ENCODE measurements at places on chromosomes 7 and 10.

GRCh38 chr10:22854935-22855421, 72.9 kb upstream of the ARMC3 start:
- no peak for DNase-seq

DNA sequence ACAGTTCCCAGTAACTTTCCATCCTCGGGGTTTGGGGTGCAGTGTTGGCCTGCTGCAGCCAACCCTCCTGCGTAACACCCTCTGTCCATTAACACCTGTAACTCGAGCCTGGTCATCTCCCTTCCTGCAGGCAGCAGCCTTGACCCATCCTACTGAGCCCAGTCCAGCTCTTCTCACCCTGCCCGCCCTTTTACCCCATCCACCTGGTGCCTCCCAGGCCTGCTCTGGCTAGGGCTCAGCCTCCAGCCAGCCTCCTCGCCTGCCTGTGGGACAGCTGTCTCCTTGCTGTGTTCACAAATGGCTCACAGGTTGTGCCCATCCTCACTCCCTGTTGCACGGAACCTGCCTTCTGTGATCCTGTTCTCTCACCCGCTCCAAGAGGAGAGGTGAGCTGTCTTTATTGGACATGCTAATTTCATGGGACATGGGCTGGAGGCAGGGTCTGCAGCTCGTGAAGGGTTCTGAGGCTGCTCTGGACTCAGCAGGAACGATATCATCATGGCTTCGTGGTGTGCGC, 277.2 kb upstream of the TCERG1L start:
- no peak for DNase-seq

- no peak for DNase-seq
Observed at GRCh38 chr7:90836937-90837336, 240.8 kb downstream of the CDK14 start.

DNA sequence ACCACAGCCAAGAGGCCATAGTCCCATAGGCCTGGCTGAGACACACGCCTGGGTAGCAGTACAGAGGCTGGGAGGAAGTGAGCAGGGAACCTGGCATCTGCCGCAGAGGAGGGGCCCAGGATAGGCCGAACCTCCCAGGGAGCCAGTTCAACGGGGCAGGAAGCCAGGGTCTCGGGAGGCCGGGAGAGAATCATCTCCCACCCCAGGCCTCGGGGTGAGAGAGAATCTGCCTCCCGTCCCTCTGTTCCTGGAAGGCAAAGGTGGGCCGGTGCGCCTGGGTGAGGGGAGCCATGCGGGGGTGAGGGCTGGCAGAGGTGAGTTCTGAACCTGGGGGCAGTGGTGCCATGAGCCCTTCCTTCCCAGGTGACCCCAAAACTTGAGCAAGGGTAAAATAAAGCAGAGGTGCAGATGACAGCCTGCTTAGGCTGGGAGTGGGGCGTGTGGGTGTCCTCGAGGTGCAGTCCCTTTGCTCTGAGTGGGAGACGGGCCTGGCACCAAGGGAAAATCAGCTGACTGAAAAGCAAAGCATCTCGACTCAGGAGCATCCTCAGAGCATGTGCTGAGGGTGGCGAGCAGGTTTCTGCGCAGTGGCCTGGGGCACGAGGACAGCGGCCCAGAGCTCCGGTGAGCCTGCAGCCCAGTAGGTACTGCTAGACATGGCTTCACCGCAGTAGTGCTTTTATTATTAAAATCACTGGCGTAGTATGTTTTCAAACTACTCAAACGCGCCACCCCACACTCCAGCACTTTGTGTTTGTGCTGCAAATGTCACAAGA, 15.5 kb downstream of the AGAP3 start:
- DNase-seq: no peak

GRCh38 chr10:5746197-5746596, 61.6 kb downstream of the TASOR2 start:
- DNase-seq: no peak

DNA sequence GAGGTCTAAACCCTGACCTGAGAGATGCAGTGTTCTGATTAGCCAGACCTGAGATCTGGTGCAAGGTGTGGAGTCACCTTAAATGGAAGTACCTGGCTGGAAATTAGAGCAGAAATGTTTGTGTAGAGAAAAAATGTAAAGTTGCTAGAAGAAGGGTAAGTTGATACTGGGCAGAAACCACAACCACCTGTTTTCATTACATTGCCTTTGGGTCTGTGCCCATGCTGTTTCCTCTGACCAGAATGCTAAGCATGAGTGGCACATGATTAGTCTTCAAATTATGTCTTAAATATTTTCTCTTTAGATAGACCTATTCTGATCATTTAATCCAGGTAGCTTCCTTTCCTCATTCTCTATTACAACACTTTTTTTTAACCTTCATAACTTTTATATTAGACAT, 69.0 kb downstream of the CASD1 start:
- DNase-seq: no peak

GRCh38 chr10:72020914-72021809, 57.0 kb downstream of the CHST3 start:
- DNase-seq: no peak

GRCh38 chr10:63866747-63867140, 345.5 kb downstream of the REEP3 start:
- DNase-seq: no peak

DNA sequence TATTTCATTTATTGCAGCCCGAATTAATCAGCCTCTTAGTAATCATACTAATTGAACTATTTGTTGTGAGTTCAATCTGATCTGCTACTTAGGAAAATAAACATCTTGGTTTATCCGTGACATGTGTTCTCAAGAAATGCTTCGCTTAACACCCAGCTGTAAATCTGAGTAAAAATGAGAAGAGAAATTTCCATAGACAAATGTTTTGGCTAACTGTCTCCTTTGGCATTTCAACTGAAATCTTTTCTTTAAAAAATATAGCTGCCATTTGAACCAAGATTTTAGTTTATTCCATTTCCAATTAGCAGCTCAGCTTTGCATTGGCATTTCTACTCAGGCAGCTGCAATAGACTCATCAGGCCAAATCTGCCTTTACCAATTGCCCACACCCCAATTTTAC, 180.5 kb upstream of the PTER start:
- DNase-seq: no peak

- no peak for DNase-seq
Observed at GRCh38 chr10:114387784-114388183, 16.5 kb downstream of the AFAP1L2 start.

- no peak for DNase-seq
Observed at GRCh38 chr10:17816199-17816598, 7.1 kb downstream of the MRC1 start.

- no peak for DNase-seq
Observed at GRCh38 chr7:41731493-41732435, 28.9 kb upstream of the INHBA start.

DNA sequence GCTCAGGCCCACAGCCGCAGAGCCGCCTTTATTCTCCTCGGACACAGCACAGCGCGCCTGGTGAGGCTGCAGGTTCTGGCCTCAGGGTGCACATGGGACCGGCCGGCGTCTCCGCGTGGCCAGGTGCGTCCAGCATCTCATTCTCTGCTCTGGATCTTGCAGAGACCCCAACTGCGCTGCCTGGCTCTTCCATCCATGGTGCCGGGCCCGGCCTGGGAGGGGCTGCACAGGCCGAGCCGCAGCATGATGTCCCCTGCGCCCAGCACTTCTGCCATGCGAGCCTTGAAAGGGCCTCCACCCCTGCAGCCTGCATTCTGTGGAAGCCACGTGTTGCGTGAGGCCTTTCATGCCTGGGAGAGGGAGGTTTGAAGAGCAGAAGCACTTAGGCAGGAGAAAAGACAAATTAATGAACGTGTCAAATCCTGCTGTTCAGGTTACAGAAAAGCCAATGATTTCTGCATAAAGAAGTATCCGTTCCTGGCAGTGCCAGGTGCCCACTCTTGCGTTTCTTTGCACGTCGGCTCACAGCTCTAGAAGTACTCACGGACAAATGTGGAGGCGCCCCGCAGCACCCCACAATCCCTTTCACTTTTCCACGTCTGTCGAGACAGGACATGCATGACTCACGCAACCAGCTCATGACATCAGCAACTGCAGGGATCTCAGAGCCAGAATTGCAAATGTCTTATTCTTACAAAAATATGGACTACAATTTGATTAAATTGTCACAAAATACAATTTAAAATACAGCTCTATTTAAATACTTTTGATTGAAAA, 571.4 kb downstream of the DNAJB6 start:
- no peak for DNase-seq

- DNase-seq: no peak
Observed at GRCh38 chr7:158811461-158811860, 17.8 kb downstream of the ESYT2 start.

DNA sequence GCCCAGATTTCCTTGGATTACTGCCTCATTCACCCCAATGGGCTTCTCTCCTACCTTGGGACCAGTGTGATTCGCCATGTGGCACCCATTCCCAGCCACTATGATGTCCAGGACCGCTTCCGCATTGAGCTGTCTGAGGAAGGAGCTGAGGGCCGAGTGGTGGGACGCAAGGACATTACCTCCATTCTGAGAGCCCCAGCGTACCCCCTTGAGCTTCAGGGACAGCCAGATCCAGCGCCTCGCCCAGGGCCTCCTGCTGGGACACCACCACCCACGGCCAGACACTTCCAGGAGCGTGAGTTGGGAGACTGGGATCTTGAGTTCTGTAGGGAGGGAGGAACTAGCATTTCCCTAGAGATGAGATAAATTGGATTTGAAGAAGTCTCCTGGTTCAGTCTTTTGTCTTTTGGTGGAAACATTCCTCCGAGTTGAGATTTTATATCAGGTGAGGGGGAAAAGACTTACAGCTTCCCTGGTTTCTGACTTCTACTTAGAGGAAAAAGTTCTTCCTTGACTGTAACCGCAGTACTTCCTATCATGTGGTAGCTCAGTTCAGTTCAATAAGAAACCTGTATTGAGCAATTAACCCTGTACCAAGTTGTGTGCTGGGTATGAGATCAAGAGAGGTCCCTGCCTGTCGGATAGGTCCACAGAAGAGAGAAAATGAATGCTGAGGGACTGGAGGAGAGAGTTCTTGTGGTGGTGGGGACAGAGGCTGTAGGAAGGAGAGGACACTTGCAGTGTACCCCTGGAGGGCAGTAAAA, 1.3 kb downstream of the MOSPD3 start:
- no peak for DNase-seq

DNA sequence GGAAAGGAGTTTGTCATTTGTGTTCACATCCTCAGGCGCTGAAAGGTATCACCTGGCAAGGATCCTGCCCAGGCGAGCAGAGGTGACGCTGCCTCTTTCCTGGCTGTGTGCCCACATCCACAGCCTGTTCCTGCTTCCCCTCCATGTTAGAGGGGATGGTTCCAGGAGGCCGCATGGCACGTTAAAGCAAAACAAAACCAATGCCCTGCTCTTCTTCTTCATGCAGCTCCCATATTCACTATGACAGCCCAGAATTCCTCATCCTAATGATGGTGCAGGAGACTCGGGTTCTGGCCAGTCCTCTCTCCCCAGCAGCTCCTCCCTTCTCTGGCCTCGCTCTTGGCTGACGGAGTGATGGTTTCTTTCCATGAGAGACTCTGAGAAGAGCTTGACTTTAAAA, 678.5 kb upstream of the ANKRD30A start:
- no peak for DNase-seq

GRCh38 chr7:111775206-111775605, 212.9 kb upstream of the IMMP2L start:
- no peak for DNase-seq

GRCh38 chr10:68595513-68595912, 35.4 kb downstream of the TET1 start:
- DNase-seq: no peak

DNA sequence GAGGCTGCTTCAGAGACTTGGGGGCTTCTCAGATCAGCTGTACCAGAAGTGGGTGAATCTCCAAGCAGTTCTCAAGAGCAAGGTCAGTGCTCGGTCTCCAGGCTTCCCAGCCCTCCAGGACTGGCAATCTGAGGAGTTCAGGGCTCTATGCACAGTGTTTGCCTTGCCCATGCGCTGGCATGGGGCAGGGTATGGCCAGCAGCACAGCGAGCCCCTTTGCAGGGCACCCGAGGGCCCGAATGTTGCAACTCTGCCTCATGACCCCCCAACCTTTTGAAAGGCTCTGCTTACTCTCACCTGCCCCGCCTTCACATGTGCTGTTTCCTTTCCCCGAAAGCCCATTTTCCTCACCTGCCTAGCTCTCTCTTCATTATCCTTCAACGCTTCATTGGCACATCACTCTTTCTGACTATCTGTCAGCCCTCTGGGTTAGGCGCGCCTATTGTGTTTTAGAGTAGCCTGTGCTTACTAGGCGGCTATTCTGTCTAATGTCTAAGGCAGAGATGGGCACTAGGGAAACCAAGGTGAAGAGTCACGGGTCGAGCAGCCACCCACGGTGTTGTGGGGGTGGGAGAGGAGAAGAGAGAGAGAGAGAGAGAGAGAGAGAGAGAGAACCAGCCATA, 83.6 kb downstream of the WDFY4 start:
- no peak for DNase-seq

- DNase-seq: no peak
Observed at GRCh38 chr7:19587291-19587690, 121.5 kb downstream of the POLR1F start.

DNA sequence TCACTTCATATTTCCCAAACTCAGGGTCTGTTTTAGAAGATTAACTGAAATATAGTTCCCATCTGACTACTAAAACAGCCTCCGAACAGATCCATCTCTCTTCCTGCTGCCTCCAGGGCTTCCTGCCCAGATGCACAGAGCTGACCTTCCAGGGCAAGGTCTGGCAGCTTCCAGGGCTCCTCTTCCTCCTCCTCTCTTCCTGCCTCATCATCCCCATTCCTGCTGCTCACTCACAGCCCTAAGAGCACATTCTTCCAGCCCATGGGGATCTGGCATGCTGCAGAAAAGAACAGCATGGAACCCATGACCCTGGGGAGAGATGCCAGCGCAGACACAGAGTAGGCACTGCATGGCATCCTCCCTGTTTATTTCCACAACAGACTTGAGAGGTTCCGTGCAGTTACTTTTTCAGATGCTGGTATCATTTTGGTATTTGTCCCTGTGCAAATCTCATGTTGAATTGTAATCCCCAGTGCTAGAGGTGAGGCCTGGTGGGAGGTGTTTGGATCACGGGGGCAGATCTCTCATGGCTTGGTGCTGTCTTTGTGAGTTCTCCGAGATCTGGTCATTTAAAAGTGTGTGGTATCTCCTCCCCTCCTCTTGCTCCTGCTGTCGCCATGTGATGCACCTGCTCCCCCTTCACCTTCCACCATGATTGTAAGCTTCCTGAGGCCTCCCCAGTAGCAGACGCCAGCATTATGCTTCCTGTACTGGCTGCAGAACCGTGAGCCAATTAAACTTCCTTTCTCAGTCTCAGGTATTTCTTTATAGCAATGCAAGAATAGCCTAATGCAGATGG, 4.4 kb downstream of the PKD1L1 start:
- no peak for DNase-seq

DNA sequence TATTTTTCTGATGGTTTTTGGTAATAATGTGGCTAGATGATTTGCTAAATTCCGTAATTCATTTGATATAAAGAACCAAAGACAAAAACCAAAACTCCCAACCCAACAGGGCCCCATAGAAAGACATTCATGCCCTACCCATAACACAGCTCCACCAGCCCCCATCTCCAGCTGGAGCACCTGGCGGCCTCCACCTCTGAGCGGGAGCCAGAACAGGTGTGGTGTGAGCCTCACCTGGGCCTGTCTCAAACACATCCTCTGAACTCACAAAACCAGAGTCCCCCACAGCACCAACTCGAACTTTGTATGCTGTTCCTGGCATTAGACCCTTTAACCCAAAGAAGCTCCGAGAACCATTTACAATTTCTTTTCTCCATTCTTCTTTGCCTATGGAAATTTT, 36.5 kb upstream of the LAMB4 start:
- DNase-seq: no peak

Data from stimulated activated CD8-positive, alpha-beta memory T cell treated with anti-CD3 and anti-CD28 coated beads, Interleukin-4, amount 100 ng/mL, for 1 hour (primary cell).